ENCODE measurements at places on chromosomes 3 and 15.

- no peak for DNase-seq
These were observed 293.5 kb downstream of the UACA start for GRCh38 chr15:70469651-70470555.

DNA sequence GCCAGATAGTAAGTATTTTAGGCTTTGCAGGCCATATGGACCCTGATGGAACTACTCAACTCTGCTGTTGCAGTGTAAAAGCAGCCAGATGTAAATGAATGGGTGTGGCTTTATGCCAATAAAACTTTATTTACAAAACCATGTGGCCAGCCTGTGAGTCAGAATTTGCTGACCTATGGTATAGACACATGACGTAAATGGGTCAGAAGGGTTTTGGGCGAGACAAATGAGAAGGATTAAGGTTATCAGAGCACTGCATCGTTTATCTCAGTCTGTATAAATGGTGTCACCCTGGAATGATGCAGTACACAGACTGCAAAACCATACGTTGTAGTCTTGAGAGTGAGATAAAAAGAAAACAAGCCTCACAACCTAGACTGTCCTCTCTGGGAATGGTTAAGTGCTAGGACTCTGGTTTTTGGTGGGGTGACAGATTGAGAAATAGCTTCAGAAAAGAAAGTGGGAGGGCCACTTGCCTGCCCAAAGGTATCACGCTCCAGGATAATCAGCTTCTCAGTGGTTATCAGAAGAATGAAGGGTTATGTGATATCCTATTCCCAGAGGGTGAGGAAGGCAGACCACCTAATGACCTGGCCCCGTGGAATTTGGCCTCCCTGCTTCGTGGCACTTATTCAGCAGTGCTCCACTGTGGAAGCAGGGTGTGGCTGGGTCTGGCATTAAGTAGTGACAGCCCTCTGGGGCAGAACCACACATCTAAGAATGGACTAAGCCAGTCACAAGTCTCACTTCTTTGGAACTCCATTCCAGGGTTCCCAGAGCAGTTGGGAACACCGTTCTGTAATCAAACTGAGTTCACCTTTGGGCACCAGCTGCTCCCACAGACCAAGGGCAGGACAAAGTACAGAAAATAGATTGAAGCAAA lies 46.1 kb downstream of the ABHD5 start:
- no peak for DNase-seq

GRCh38 chr15:76994001-76994400 lies 925 bp upstream of the PSTPIP1 start:
- no peak for DNase-seq

GRCh38 chr3:55746808-55747413 lies 259.8 kb upstream of the WNT5A start:
- DNase-seq, result peak; percentile 29

DNA sequence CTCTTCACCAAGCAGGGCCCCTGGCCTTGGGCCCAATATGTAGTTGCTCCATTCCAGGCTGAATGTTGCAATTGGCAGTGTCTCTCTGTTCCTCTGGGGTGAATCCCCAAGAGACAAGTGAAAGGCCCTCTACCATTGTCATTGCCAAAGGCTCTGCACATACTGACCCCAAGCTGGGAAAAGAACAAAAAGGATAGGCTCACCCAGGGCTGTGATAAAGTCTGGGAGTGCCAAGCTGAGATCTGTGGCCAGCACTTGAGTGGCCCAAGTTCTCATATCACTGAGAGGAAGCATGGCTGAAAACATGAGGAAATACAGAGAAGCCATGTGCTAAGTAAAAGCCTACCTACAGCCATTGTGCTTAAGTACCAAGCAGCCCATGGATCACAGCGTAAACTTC lies 612.2 kb upstream of the EPHA6 start:
- no peak for DNase-seq

DNA sequence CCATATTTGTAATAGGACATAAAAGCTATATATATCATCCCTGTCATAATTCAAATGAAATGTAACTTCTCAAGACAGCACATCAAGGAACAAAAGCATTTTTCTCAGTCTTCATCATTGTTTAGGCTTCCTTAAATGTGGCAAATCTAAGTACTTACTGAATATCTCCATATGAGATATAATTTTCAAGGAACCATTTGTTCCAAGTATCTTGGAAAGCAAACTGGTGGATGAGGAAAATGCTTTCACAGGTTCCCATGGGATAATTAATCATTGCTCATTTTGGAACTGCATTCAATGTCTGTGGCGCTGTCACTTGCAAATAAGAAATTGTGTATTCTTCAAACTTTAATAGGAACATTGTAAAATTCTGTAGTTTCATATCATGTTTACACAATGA lies 52.6 kb upstream of the ZNF385D start:
- DNase-seq, result no peak

DNA sequence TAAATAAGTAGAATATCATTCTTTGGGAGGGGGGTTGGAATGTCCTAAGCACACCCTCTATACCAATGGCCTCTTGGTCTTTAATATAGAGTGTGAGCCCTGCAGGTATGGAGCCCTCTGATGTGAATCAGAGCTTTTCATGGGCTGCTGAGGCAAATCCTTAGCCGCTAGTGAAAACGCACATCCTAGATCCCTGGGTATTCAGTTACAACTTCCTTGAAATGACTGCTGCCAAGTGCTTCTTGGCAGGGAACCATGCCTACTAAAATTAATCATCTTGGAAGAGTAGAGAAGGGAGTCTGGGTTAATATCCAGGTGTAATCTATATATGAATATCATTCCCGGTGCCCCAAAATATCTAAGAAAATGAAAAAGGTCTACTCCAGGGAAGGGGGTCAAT lies 109.1 kb downstream of the POLQ start:
- DNase-seq, result no peak

DNA sequence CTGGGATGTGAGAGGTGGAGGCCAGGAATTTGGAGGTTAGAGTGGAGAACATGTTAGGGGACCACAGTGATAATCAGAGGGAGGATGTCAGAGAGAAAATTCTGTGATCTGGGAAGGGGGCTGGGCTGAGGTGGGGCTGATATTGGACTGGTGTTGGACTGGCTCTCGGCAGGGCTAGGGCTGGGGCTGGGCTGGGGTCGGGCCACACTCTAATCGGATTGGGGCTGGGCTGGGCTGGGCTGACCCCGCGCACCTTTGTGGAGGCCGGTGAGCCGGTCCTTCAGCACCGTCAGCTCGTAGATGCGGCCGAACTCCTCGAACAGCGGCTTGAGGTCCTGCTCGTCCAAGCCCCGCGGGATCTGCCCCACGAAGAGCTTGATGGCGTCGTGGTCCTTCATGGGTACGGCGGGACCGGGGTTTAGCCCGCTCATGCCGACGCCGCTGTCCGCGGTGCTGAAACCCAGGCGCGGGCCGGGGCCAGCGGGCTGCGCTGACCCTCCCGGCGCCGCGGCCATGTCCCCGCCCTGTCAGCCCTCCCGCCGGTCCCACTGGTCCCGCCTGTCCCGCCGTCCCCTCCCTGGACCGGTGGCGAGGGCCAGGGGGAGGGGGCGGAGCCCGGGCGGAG lies 485 bp downstream of the CELF6 start:
- no peak for DNase-seq

DNA sequence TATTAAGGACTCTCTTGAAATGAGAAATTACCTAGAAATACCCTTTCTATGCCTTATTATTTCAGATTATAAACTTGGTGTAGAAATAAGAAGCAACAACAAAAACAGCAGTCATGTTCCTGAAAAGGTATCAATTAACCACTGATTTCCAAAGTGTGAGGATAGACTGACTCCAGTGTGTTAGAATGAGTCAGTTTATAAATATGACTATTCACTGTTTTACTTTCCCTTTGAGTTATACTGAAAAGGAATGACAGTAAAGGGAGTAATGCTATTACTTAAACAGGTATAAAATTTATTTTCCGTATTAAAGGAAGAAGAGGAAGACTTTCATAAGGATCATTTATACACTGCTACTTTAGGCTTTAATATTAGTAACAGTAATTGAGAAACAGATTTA lies 12.9 kb downstream of the GMNC start:
- no peak for DNase-seq

- no peak for DNase-seq
These were observed 237.6 kb upstream of the SETMAR start for GRCh38 chr3:4065554-4065953.

DNA sequence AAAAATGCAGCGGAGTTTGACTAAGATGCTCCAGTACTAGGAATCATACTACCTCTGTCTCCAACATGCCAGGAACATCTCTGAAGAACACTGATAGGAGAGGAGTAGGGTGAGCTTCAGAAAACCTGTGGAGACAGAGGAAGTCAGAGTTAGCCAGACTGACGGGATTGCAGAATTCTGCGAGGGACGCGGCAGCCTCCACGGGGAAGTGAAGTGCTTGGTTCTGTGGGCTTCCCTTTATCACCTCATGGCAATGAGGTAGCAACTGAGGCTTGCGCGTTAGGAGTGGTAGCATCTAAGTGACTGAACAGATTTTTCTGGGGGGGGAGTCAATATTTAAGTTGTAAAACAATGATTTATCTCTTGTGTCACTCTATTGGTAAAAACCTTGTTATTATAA lies 226.3 kb downstream of the MCTP2 start:
- DNase-seq, result no peak

DNA sequence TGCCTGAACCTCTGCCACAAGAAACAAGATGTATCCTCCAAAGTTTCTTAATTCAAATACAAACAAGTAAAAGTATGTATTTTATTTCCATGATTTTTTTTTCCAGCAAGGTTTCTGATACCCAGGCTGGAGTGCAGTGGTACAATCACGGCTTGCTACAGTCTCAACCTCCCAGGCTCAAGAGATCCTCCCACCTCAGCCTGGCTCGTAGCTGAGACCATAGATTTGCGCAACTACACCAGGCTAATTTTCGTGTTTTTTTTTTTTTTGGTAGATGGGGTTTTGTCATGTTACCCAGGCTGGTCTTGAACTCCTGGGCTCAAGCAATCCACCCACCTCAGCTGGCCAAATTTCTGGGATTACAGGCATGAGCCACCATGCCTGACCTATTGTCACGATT lies 12.2 kb upstream of the VEPH1 start:
- no peak for DNase-seq

DNA sequence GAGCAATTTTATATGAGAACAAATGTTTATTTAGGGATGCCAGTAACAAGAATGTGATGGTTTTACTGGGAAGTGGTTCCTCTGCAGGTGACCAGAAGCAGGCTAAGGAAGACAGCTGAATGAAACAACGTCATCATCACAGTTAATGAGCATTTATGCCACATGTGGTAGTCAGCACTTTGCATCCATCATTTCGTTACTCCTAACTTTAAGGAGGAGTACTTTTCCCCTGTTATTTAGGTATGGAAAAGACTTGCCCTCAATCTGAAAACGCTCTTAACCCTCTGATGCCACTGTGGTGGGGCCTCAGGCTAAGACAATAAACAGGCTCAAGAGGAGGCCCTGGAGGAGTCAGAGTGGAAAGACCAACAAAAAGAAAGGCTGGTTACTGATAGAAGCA lies 31.2 kb downstream of the INTS14 start:
- no peak for DNase-seq

DNA sequence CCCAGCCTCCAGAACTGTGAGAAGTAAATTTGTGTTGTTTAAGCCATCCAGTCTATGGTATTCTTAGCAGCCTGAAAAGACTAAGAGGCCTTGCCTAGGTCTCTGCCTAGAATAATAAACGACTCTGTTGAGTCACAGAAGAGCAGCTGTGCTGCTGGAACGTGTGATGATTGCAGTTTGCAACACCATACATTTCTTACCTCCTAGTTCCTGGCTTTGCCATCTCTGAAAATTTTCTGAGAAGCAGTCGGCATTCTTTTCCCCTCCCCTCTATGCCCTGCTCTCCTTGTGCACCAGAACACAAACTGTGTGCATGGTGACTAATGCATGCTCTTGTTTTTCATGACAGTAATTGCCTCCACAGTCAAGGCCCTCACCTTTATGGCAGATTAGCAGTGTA lies 301.3 kb downstream of the IL20RB start:
- DNase-seq, result no peak
